ENCODE measurements at places on chromosomes 13 and 19. TPM values are rescaled to one million over a fixed set of nuclear protein-coding genes. Genes with fewer than 3 reads are reported as not detected.

DNA sequence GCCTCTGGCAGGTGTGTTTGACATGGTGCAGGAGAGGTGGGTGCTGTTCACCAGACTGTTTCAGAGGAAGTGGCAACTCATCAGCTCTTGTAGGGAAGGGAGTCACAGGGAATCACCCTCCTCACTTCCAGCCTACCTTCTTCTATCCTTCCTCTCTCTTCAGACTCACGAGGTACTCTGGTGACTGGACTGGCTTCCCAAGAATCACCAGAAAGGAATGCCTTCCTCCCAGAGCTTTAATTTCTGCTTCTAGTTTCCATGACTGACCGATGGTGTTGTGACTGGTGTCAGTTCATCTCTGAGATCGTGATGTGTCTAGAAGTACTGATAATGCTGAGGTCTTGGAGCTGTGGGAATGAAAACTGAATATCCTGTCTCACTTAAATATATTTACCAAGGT is 247.3 kb downstream of the KCTD12 start:
- no peak for DNase-seq

GRCh38 chr19:2329501-2329916 is 1.0 kb downstream of the SPPL2B start:
- no peak for DNase-seq

- DNase-seq: no peak
These were observed 94.3 kb downstream of the GPC6 start for GRCh38 chr13:93320942-93321341.

GRCh38 chr19:28168557-28168956 is 1044.4 kb downstream of the UQCRFS1 start:
- no peak for DNase-seq

- DNase-seq: no peak
These were observed 4.0 kb downstream of the MAG start for GRCh38 chr19:35295792-35296462.

- DNase-seq: no peak
These were observed 12.9 kb downstream of the CFD start for GRCh38 chr19:872266-872951.

DNA sequence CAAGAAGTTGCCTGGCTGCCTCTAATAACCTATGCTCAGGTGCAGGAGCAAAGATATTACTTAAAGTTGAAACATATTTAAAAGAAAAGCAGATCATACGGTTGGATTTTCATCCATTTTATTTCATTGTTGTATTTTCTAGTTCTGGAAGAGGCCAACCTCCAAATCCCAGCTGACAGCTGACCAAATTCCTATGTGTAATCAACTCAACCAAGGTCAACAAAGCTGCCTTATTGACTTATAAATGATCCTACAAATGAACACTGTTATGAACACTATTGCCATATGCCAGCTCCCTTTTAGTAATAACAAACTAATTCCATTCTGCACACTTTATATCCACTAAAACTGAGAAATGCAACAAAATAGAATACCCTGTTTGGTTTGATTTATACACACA is 1537.4 kb downstream of the SLITRK1 start:
- no peak for DNase-seq

- DNase-seq: no peak
These were observed 41.5 kb upstream of the TSHZ3 start for GRCh38 chr19:31390711-31391110.

GRCh38 chr13:27007166-27007565 is 164.4 kb downstream of the USP12 start:
- DNase-seq: no peak

DNA sequence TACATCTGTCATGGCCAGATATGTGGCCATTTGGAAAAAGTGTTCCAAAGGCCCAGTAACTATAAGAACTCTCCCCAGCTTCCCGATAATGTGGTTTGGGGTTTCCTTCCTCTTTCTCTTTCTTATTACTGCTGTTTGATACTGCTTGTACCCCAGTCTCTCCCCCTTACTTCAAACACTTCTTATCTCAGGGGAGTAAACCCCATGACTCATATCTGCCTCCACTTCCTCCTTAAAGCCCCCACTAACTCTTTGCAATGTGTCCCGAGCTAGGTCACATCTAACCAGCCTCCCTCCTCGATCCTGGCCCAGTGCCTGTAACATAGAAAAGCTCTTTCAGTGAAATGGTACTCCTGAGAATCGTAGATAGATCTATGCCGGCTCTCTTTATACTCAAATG is 82.4 kb upstream of the STARD13 start:
- DNase-seq: no peak

- no peak for DNase-seq
These were observed 4.4 kb downstream of the GRTP1 start for GRCh38 chr13:113359571-113359970.

DNA sequence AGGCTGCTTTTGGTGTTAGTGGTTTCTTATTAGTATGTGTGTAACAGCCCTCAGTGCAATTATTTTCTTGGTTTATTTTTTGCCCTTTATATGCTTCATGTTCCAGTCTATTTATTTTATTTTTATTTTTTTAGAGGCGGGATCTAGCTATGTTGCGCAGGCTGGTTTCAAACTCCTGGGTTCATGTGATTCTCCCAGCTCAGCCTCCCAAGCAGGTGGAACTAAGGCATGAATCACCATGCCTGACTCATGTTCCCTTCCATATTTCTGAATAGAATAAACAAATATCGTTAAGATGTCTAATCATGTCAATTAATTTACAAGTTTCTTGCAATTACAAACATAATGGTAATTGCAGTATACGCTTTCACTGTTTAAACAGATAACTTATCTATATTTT is 11.7 kb downstream of the SKA3 start:
- DNase-seq: no peak

- DNase-seq: no peak
These were observed 22.4 kb downstream of the ZNF329 start for GRCh38 chr19:58128041-58128685.

GRCh38 chr13:113671066-113672001 is 4.3 kb downstream of the GRK1 start:
- no peak for DNase-seq

DNA sequence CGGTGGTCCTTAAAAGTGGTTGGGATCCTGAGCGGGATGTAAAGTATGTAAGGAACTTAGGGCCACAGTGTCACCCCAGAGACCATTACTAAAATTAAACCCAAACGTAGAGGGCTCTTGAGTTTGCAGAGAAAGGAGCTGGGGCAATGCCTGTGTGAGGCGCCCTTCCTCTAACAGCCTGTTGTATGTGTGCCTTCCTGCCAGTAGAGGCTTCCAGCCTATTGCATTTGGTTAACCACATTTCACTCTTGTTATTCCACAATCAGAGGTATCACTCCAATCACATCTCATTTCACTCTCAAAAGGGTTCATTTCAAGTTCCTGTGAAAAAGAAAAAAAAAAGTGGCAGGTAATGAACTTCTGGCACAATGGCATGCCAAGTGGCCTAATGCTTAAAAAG is 29.4 kb downstream of the DIAPH3 start:
- no peak for DNase-seq

DNA sequence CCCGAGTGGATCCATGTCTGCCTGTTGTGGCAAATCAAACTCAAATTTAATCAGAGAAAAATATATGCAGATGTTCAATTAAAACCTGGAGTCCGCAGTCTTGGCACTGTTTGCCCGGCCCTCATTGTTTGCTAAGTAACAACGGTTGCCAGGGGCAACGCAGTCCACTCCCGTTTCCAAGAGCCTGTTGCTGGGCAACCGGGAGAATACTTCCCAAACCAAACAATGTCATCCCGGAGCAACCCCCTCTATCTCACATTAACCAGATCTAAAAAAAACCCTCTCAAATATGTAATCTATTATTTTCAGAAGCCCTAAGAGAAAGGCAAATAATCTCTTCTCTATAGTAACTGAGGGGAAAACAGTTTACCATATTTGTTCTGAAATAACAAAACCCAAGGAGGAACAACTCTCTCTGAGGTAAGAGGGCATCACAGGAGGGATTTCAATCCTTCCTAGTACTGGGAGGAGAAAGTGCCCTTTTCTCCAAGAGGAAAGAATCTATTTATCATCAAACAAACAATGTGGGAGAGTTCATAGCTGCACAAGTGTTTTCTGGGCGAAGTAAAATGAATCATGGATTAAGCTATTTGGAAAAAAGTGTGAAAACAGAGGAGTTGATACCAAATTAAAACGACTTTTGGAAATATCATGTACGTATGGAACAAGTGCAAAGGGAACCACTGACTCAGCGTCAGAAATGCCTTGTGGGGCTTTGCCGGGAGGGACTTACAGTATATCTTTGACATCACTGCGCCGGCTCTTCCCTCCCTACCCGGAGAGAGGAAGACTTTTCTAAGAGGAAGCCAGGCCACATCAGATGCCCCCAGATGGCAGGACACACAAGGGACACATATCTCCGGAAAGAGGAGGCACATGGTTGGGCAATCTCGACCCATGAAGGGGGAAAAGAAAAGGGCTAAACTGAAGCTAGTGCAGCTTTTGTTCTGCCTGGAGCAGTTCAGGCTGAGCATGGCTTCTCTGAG is 43.3 kb downstream of the RFX2 start:
- DNase-seq: peak; percentile 68

DNA sequence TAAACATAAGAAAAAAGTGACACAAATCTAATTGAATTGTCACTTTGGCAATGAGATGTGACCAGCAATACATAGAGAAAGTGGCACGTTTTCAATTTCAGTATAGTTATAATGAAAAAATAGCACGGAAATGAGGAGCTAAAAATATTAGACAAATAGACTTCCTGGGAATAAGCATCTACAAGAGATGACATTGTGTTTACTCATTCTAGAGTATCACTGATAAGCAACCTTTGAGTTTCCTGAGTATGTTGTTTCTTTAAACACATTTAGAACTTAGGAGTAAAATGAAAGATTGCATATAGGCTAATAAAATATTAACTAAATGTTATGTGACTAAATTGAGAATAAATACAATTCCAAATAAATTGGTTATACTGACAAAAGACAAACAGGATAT is 207.1 kb upstream of the SLITRK6 start:
- DNase-seq: no peak

DNA sequence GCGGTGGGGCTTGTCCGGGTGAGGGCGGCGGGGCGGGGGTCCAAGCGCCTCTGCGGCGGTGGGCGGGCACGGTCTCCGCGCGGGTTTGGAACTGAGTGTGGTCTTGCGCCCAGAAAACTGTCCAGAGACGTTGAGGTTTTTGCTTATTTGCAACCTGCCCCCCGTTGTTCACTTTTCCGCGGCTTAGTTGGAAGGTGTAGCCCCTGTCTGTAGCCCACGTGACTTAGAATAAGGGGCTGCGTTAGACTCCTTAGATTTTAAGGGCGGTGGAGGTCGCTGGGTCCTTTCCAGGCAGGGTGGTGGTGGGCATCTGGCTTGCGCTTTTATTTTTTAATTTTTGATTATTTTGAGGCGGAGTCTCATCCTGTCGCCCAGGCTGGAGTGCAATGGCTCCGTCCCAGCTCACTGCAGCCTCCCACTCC is 748 bp downstream of the RPS15 start:
- DNase-seq: no peak

- DNase-seq: no peak
These were observed 137.8 kb upstream of the GJB6 start for GRCh38 chr13:20369886-20370361.

DNA sequence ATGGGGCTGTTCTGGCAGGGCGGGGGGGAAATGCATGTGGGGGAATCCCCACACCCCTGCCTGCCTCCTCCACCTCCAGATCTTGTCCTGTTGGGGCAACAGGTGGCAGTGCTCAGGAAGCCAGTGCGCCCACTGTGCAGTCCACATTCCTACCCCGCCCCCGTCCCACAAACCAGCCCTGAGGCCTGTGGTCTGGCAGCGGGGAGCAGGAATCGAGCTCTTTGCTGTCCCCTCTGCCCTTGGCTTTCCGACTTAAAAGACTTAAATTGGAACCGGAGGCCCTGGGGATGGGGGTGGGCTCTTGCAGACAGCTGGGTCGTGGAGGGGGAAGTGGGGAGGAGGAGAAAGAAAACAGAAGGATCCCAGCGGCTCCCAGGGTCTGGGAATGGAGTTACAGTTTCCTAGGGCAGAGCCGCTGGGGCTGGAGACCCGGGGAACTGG is 4.3 kb downstream of the NANOS3 start:
- no peak for DNase-seq

DNA sequence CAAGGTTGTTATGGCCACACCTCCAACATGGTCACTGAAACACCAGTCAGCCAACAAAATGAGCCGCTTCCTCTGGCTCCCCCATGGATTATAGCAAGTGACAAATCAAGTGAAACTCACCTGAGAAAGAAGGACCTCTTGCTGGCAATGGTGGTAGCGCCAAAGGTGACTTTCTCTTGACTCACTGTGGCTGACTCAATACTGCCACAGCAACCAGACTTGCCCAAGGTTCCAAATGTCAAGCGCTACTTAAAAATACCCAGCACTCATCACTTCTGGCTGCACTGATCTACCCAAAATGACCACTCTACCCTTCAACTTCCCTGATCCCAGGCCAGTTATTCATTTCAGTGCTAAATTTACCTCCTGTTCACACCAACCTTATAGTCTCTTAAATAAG is 495.5 kb downstream of the FOXO1 start:
- no peak for DNase-seq

DNA sequence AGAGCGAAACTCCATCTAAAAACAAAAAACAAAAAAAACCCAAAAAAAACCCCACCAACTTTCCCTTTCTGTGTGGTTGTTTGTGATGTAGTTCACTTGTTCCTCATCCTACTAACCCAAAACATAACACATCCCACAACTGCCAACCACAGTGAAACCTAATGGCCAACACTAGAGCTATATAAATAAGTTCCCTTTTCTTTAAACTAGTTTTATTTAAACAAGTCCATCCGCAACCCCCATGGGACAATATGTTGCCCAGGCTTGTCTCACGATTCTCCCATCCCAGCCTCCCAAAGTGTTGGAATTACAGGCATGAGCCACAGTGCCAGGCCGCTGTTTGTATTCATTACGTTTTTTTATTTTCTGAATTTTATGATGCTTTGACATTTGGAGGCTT is 71.2 kb upstream of the ADGRE5 start:
- DNase-seq: no peak

DNA sequence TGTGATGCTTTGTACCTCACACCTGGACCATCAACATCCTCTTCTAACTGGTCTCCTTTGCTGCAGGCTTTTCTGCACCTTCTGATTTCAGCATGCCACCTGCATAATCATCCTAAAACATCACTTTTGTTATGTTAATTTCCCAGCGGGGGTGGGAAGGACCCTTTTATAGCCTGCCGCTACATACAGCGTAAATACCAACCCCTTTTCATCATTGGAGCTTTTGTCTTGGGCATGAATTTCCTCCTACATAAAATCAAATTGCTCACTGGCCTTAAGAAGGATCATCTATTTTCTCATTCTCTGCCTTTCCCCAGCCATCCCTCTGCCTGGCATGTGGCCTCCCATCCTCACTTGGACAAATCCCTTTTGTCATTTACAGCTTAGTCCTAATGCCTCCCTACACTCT is 124.7 kb downstream of the RBM26 start:
- no peak for DNase-seq

- DNase-seq: no peak
These were observed 32.2 kb downstream of the GP6 start for GRCh38 chr19:55005684-55006488.

Gene LGI4
- 0.20 TPM for total RNA-seq

Gene CDC34
- 96.9 TPM for total RNA-seq

Gene ZNF844
- total RNA-seq: 12.7 TPM

Gene CABP5
- total RNA-seq: not detected

Gene SLITRK6
- 3.6 TPM for total RNA-seq

Gene SLC39A3
- total RNA-seq: 23.8 TPM

Gene ADGRE2
- total RNA-seq: not detected

Gene ZNF534
- 0.22 TPM for total RNA-seq

Gene PDE4C
- 1.6 TPM for total RNA-seq

Gene HIPK4
- total RNA-seq: 0.11 TPM

Gene CACNA1A
- 47.2 TPM for total RNA-seq

Gene LIM2
- total RNA-seq: not detected
